CD4-positive, alpha-beta T cell treated with Interleukin-4 for 1 hour (primary cell): ENCODE measurements at places on chromosomes 7 and 10.

DNA sequence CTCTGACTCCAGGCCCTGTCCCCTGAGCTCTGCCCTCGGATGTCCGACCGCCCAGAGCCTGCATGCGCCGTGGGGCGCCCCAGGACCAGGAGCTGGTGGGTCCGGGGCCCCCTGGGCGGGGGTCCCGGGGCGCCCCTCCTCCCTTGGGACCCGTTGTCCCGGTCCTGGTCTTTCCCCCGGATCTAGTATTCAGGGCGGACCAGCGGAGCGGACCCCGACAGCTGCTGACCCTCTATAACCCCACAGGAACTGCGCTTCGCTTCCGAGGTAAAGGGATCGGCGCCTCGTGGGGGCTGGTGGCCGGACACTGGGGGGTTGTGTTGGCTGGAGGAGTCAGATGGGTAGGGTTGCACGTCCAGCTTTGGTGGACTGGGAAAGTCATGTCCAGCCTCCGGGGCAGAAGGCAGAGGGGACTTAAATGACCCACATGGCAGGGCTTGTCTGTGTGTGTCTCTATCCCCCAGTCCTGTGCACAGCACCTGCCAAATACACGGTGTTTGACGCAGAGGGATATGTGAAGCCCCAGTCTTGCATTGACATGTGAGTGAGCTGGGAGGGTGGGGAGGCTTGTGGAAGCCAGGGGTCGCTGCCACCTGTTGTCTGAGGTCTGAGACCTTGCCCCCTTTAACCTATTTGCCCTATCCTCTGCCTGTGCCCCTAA, 520 bp downstream of the MOSPD3 start:
- peak; percentile 21 for DNase-seq

GRCh38 chr10:130652544-130652943, 516.4 kb downstream of the GLRX3 start:
- no peak for DNase-seq

GRCh38 chr7:38215735-38216670, 38.0 kb downstream of the STARD3NL start:
- peak; percentile 83 for DNase-seq

- DNase-seq, result no peak
Measured at GRCh38 chr7:98870807-98871491, 1.1 kb upstream of the TMEM130 start.

GRCh38 chr7:87000344-87000743, 59.1 kb downstream of the ELAPOR2 start:
- DNase-seq, result no peak

DNA sequence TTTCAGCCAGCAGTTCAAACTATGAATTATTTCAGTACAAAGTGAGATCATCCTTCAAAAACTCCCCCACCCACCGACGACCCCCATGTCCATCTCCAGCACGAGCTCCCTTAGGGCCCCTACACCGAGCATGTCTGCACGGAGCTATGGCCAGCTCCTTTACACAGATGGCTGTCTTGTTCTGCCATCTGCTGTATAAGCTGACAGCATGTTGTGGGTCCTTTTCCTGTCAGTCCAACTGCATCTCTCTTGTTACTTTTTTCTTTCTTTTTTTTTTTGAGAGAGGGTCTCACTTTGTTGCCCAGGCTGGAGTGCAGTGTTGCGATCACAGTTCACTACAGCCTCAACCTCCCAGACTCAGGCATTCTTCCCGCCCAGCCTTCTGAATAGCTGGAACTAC, 21.6 kb downstream of the NPC1L1 start:
- no peak for DNase-seq

GRCh38 chr7:82347808-82348207, 95.8 kb downstream of the CACNA2D1 start:
- no peak for DNase-seq

- no peak for DNase-seq
Measured at GRCh38 chr10:116766837-116767634, 24.7 kb upstream of the HSPA12A start.

- DNase-seq, result no peak
Measured at GRCh38 chr10:126953886-126954285, 48.7 kb downstream of the DOCK1 start.

DNA sequence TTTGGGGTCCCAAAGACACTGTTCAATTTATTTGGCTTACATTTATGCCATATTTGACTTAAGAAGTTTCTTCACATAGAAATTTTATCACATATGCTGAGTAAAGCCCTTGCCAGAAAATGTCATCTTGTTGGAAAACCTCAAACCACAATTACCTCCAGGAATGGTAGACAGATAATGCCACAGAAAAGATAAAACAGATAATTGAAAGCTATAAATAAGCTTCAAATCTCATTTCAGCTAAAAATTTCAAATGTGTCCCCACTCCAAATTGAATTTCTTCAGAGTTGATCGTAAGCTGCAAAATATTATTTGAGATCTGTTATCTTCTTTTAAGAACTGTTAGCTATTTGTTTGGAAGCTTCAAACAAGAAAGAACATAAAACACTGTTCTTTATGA, 176.4 kb upstream of the PTN start:
- DNase-seq, result no peak

- no peak for DNase-seq
Measured at GRCh38 chr10:29760138-29760900, 125.5 kb upstream of the SVIL start.

- no peak for DNase-seq
Measured at GRCh38 chr10:30160271-30160982, 101.0 kb upstream of the JCAD start.

GRCh38 chr10:112914288-112914952, 35.6 kb upstream of the TCF7L2 start:
- no peak for DNase-seq

- peak; percentile 87 for DNase-seq
Measured at GRCh38 chr10:102673819-102674511, 29.7 kb downstream of the TRIM8 start.

- DNase-seq, result no peak
Measured at GRCh38 chr7:46015107-46015868, 94.2 kb upstream of the IGFBP3 start.

GRCh38 chr7:36781011-36781738, 56.9 kb upstream of the AOAH start:
- peak; percentile 53 for DNase-seq

DNA sequence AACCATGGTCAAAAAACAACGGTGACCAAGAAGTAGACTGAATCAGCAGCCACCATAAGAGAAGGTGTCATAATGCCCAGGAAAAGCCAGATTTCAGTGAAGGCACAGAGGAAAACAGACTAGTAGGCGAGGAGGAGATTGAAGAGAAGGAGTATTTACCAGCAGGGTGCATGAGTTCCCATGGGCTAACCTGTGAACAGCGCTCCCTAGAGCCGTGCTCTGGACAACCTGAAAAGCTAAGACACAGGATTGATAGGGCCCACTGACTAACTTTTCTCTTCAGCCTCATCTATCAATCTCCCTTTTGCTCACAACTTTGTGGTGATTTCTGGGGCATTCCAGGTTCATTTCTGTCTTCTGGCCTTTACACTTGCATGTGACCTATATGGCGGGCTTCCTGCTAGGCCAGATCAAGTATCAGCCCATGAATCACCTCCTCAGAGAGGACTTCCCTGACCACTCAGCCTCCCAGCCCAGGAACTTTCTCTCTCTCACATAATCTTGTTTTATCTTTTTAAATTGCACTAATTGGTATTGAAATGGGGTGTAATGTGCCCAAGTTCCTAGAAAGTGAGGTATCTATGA, 12.8 kb downstream of the ANKRD22 start:
- DNase-seq, result no peak

DNA sequence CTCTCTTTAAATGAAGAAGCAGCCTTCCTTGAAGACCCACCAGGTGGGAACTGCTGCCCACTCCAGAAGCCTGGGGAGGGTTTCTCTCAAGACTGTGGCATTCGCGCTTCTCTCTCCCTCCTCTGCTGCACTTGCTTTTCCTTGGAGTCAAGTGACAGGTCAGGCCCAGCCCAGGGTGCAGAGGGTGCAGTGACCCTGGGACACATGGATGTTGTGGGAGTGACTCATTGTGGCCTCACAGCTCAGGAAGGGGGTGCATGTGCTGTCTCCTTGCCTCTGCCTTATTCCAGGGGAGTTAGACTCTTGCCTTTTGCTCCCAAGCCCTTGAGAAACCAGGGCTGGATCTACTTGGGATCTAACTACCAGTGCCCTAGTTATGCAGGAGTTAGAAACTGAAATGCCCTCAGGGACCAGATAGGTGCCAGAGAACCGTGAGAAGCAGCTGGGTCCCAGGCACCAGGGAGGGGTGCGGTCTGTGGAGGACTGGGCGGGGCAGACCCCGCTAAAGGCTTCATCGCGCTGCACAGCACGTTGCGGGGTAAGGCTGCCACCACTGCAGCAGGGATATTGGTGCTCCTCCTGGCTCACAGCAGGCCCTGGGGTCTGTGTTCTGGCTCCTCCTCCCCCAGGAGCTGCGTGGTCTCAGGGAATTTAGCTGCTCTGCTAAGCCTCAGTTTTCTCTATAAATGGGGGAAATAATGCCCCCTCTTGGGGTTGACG, 11.4 kb downstream of the FAM241B start:
- DNase-seq, result no peak

DNA sequence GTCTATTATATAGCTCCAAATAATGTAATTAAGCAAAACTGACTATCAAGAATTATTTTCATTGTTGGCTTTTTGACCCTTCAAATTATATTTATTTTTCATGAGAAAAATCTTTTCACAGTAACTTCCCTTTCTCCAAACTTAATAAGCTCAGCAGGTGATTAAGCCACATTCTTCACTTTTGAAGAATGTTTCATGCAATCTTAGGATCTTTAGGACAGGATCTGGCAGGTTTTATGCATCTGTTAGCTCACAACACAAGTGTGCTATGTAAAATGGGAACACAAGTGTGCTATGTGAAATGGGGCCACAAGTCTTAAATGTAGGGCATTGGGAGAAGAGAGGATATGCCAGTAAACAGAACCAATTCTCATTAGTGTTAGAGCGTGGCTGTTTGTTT, 26.3 kb downstream of the BCAP29 start:
- no peak for DNase-seq
